Mammary epithelial cell (primary cell): ENCODE measurements at places on chromosomes 3 and 15. TPM values are rescaled to one million over a fixed set of nuclear protein-coding genes. Genes with fewer than 3 reads are reported as not detected.

Gene GADL1
- polyA plus RNA-seq, result not detected

Gene SLCO3A1
- 44.6 TPM for polyA plus RNA-seq

Gene SMCO1
- polyA plus RNA-seq, result not detected

Gene SAMD7
- not detected for polyA plus RNA-seq

GRCh38 chr3:32592696-32593353, 22.2 kb upstream of the DYNC1LI1 start:
- DNase-seq, result no peak

- DNase-seq, result no peak
Observed at GRCh38 chr3:179887295-179887943, 149.3 kb downstream of the PEX5L start.

- DNase-seq, result no peak
Observed at GRCh38 chr3:129514110-129514509, 14.3 kb upstream of the RHO start.

DNA sequence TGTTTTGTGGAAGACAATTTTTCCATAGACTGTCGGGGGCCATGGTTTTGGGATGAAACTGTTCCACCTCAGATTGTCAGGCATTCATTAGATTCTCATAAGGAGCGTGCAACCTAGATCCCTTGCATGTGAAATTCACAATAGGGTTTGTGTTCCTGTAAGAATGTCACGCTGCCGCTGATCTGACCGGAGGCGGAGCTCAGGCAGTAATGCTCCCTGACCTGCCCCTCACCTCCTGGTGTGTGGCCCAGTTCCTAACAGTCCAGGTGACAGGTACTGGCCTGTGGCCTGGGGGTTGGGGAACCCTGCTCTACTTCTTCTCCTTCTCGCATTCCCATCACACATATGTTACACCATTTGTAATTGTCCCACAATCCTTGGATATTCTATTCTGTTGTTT, 11.0 kb downstream of the CHRNA7 start:
- DNase-seq, result no peak

- no peak for DNase-seq
Observed at GRCh38 chr3:14521611-14522010, 18.5 kb downstream of the GRIP2 start.

DNA sequence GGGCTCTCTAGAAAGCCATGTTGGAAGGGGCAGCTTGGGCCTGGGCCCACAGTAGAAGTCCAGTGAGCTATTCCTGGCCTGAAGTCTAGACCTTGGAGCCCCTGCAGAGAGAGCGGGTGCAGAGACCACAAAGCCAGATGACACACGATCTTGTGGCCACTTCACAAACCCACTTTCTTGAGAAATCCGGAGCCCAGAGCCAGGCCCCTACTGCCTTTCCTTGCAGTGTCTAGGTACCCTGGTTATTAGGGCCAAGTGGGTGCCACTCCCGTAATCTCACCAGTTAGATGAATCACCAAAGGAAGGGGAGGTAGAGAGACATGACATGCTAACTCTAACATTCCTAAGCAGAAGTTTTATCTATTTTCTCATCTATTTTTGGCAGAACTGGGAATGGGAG, 72.5 kb upstream of the ADAMTSL3 start:
- peak; percentile 37 for DNase-seq

GRCh38 chr15:26888761-26889160, 21.9 kb downstream of the GABRA5 start:
- no peak for DNase-seq

DNA sequence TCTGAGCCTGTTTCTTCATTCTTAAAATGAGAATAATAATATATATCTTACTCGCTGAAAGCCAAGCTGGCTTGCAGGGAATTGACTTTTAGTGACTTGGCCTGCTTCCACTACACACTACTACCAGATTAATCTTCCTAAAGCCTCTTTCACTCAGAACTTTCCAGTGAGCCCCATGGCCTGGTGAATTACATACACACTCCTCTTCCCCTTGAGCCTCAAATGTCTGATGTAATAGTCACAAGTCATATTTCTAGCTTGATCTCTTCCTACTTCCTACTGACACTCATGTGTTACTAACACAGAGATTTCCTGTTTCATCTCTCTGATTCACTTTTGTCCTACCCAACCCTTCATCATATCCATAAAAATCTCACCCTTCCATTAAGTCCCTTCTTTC, 82.7 kb upstream of the SOX2 start:
- peak; percentile 74 for DNase-seq

DNA sequence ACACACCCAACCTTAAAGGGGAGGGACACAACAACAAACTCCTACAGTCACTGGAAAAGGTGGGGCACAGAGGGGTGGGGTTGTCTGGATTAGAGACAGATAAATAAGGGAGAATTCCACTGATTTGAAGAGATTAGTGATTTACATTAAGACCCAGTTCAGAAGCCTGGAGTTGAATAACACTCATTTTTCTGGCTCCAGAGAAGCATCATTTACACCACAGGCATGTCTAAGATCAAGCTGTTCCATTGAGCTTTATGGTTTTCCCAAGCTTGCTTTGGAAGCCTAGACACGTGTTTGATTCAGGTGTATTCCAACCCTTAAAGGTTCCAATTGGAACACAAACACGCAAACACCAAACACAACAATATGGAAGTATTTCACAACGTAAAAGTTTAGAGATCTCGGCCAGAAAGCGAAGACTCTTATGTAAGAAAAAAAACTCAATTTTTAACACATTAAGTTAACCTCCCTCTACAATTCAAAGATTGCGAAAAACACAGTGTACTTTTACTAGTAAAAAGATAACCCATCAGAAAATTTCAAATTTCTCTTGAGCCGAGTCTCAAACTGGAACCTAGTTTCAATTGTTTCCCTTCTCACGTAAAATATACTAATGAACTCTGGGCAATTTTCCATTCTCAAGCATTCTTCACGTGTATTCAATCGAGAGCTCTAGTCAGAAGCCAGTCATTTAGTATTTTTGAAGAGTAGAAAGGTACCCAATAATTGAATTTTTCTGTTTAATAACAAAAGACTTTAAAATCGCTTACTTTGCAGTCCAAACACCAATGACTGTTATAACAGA, 2.1 kb downstream of the TRA2B start:
- peak; percentile 37 for DNase-seq

DNA sequence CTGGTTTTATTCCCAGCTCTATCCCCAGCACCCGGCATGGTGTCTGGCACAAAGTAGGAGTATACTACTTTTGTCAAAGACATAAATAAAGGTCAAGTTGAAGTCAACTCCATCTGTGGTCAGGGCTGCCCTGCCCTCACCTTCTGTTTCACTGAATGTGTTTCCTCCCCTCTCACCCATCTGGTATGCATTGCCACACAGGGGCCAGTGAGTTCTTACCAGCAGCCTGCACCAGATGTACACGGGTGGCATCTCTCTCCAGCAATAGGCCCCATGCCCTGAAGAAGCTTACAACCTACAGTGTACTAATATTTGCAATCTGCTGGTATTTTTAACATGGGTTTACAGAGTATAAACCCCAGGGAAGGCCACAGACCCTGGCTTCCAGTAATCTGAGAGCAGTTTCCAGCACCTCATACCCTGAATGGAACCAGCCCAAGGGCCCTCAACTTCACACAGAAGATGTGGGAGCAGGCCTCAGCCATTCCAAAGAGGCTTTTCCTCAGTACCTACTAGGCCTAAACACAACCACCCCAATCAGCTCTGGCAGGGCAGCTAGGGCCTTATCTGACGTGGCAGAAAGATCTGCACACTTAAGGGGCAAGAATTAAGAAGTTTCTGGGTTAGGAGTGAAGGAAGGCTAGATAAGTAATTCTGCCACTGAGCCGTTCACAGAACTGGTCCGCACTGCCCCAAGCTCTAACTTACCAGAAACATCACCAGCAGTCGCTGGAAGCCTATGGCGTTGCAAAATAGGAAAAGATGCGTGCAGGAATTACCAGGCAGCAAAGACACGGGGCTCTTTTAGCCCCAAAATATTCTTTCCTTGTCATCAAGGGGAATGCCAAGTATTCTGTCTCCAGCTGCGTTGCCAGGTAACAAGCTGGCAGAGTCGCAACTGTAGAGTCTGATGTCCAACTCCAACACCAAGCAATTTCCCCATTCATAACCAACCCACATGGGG, 2.1 kb downstream of the IDH2 start:
- DNase-seq, result peak; percentile 56

- DNase-seq, result peak; percentile 40
Observed at GRCh38 chr15:89542369-89542768, 32.9 kb upstream of the TICRR start.

GRCh38 chr15:70063980-70064379, 33.7 kb downstream of the TLE3 start:
- no peak for DNase-seq

DNA sequence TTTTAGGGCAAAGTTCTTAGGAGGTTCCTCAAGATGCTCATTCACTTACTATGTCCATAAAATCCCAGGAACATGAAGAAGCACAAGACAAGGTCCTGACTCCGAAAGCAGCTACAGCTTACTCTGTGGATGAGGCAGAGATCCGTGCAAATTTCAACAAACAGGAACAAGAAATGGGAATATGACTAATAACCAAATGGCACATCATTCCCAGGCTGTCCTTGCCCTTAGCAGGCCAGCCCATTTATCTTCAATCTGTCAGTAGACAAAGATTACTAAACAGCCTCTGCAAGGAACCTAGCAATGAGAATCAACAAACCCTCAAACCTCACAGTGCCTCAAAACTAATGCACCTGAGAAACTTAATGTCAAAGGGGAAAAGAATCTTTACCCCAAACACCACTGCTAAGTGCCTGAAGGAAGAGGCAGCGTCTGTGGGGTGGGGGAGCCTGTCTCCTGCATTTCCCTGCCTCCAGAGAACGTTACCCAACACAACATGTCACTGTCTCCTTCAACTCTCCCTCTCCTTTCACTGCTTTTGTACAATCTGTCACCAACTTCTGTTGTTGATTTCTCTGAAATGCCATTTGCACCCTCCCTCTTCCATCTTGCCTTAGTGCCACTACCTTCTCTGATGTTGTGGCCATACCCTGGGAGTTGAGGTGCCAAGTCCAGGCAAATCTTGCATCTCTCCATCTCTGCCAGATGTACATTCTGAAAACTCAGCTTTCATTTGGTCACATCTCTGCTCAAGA, 4.8 kb downstream of the TNFAIP8L3 start:
- no peak for DNase-seq

DNA sequence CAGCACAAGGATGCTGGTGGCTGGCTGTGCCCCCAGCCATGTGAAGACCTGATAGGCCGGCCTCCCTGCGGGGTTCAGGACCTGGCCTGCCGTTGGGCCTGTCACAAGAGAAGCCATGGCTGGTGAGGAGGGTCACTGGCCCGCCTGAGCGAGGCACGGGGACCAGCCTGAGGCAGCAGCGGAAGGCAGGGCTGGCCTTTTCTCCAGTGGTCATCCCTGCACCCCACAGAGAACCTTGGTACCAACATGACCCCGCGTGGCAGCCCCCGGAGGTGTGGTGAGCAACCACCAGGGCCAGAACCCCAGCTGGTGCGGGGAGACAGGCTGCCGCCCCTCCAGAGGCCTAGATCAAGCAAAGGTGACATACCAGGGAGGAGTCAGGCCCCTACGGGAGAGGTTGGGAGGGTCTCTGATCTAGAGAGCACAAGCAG, 134.1 kb upstream of the MEF2A start:
- no peak for DNase-seq
